Gastroesophageal sphincter (tissue), 4 donors: ENCODE measurements at places on chromosomes 7 and 10.

DNA sequence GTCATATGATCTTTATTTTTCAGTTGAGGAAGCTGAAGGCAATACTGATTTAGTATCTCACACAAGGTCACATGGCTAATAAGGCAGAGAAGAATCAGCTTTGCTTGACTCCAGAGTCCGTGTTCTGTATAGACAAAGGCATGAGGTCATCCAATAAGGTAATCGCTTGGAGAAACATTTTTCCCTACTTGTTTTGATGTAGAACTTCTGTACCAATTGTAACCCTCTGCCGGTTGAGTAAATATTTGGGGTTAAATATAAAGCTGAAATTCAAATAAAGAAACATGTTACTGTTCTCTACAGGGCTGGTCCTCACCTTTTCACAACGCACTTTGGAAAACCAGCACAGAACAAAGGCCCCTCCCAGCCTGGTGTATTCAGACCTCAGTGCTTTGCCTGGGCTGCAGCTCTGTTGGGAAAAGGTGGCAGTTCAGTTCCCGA is 83.0 kb upstream of the INSYN2A start:
- no peak for ATAC-seq

- peak; percentile 91 for ATAC-seq
Measured at GRCh38 chr10:10977226-10977956, 40.3 kb upstream of the CELF2 start.

GRCh38 chr10:1119027-1119426 is 62.8 kb downstream of the WDR37 start:
- ATAC-seq = no peak

DNA sequence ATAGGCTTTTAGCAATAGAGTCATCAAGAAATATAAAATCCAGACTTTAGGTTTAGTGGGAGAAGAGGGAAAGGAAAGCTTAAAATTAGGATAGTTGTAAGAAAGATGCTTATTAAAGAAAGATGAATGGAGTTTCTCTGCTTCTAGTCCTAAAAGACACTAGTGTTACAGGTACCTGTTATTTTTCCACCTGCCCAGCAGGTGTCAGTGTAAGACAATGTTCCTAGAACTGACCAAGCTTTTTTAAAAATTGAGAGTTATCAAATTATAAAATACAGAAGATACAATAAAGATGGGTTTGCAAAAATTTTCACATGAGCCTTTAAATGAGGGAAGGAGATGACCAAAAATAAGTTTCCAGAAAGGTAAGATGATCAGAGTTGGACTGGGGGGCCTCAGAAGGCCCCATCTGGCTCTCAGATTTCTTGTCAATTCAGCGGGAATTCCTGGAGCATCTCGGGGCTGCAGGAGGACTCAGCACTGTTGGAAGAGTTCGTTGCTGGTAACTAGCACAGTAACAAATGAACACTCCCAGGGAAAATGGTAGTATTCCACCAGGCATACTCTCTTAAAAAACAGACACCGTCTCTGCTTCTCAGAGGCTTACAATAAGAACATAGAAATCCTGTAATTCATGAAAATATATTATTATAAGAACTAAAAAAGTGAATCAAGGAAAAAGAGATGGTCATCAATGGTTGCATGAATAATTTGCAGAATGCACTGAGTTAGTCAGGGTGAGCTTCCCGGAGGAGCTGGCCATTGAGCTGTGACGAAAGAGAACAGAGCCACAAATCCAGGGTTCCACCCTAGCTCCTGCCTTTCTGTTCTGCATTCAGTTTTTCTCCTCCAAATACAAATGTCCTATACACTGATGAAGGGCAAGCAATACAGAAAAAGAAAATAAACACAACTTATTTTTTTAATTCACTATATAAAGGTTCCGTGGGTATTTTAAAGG is 71.8 kb upstream of the PIK3CG start:
- ATAC-seq = no peak

GRCh38 chr10:32556783-32557395 is 110.9 kb downstream of the CCDC7 start:
- no peak for ATAC-seq

DNA sequence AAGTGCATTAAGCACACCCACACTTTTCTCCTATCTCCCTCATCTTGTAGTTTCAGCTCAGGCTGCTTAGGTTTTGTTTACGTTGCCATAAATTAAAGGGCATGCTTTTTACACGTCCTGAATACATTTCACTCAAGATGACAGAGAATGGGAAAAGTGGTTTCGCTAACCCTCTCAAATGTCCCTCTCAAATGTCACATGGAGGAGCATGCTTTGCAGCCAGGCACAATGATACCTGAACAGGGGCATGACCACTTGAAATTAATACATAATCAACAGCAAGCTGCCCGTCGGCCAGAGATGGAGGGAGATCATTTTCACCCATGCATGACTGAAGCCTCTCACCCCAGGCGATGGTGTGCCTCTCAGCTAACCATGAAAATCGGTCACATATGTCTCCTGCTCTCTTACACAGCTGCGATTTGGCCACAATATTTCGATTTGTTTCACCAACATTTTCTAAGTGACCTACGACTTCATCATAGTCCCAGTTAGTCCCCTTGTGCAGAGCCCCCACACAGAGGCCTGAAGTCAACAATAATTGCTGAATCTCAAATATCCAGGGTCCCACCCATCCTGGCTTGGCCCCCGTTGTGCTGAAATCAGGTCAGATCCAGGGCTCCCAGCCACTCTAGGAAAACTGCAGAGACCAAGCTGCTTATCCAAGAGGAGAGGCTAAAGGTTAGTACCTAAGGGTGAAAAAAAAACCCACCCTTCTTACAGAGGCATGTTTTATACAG is 373.9 kb upstream of the NFE2L3 start:
- no peak for ATAC-seq

DNA sequence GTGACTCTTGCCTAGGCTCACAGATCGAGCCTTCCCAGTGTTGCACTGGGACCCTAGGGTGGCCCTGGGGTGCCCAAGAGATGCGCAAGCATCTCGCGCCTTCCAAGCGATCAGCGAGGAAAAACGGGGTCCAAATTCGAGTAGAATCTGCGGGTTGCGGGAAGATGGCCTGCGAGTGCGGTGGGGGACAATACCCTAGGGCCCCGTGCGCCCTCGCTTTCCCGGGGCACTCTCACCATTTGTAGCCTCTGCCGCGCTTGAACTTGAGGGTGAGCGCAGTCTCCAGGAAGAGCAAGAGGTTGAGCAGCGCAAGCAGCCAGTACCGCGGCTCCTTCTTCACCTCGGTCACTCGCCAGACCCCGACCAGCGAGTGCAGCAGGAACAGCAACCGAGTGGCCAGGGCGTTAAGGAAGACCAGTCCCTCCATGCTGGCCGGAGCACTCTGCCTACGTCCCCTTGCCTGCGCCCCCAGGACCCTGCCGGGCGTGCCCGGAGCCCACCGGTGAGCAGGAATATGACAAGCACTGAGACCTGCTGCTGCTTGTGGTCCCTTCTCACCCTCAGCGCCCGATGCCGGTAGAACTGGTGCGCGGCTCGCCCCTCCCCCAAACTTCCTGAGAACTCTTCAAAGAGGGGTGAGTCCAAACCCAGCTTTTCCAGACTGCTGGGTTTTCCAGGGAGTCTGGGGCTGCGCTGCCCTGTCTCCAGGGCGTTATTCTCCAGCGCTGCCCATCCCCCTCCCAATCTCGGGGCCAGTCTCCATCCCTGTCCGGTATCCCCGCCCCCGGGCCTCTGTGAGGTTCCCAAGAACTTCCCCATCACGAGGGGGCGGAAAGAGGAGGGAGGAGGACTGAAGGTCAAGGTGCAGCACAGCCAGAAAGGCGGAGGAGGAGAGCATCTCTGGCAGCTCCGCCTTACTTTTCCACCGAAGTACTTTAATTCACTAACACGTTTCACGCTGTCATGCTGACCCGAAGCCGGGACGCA is at the start of gene TMEM26:
TMEM26 (minus strand) TSS at position 727 of the 987 bp plus-strand sequence; CDS start at position 427, 300 bp downstream.
- peak; percentile 43 for ATAC-seq

GRCh38 chr7:38410056-38410455 is 136.6 kb upstream of the TARP start:
- no peak for ATAC-seq

GRCh38 chr7:136664537-136664936 is 203.9 kb upstream of the CHRM2 start:
- no peak for ATAC-seq

- no peak for ATAC-seq
Measured at GRCh38 chr10:117551330-117552155, 9.0 kb downstream of the EMX2 start.

- no peak for ATAC-seq
Measured at GRCh38 chr7:25173184-25173583, 48.1 kb upstream of the CYCS start.

DNA sequence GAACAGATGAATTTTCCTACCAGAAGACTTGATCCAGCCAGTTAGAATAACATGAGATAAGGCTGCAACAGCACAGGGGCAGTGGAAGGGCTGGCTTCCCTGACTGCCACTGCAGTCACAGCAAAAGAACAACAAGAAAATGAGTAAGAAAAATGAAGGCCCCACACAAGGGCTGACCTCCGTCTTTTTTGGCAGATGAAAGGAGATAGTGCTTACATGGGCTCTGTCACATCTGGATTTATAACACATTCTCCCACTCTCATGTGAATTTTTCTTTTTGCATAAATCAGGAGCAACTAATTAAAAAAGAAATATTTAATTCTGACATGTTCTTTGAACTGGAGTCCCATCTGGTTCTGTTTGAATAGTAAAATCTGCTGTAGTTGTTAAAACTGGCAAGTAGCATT is 99.6 kb downstream of the NRP1 start:
- ATAC-seq = no peak

GRCh38 chr10:52316001-52316400 is 1.9 kb downstream of the DKK1 start:
- no peak for ATAC-seq

DNA sequence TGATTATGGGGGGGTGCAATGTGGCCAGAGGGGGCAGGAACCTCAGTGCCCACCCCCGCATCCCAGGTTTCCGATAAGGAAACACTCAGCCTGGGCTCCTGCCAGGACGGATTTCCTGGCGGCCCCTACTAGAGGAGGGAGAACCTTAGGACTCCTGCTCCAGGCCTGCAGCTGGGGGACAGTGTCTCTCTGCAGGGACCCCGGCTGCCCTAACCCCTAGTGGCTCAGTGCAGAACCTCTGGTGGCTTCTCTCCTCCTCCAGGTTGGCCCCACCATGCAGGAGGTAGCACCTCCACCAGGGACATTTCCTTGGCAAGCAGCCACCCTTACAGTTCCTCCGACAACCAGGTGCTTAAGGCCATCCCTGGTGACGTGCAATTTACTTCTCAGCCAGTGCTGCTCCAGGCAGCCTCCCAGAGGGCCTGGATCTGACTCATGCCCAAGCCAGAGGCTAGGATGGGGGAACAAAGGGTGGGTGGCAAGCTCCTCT is 31.9 kb downstream of the SH2B2 start:
- no peak for ATAC-seq

DNA sequence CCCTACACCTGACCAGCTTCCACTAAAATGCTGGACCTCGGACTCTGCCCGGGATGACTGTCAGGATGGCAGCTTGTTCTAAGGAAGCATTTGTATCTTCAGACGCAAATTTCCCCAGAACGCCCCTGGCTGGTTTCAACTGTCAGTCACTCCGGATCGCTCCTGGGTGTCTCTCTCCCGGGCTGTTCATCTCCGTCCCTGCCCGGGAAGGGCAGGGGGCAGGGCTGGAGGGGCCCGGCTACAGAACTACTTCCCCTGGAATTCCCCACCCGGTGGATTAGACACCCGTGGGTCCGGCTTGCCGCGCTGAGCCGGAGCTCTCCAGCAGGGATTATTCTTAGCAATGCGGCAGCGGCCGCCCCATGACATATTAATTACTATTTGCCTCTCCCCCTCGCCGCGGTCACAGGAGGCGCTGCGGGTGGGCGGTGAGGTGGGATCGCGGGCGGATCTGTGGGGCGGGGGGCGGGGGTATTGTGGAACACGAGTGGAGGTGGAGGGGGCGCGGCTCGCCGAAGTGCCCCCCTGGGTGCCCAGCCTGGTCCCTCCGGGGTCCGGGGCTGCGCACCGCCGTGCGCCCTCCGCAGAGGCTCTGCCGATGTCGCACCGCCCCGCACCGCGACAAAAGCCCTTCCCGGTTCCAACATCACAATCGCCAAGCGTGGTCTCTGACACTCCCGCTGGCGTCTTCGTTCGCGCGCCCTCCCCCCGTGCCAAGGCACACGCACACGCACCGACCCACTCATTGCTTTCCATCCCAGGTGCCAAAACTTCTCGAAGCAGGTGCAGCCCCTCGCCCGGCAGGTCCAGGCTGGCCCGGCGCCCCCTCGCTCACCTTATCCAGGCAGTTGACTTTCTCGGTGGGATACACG is 276.1 kb upstream of the NEBL start:
- ATAC-seq = peak; percentile 16

- ATAC-seq = no peak
Measured at GRCh38 chr7:106273009-106273668, 11.6 kb downstream of the NAMPT start.

- ATAC-seq = peak; percentile 57
Measured at GRCh38 chr7:124784879-124785818, 19.6 kb upstream of the GPR37 start.

DNA sequence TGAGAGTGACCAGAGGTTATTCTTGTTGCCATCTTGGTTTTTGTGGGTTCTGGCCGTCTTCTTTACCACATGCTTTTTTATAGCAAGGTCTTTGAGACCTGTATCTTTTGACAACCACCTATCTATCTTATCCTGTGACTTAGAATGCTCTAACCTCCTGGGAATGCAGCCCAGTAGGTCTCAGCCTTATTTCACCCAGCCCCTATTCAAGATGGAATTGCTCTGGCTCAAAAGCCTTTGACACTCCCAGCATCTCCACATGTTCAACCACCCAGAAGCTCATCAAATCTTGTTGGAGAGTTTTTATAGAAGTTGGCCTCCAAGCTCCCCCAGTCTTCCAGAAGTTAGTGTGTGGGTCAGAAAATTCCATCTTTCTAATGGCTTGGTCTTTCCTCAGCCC is 464.3 kb upstream of the NRP1 start:
- ATAC-seq = no peak

GRCh38 chr7:65798111-65799075 is 74.5 kb upstream of the VKORC1L1 start:
- no peak for ATAC-seq

DNA sequence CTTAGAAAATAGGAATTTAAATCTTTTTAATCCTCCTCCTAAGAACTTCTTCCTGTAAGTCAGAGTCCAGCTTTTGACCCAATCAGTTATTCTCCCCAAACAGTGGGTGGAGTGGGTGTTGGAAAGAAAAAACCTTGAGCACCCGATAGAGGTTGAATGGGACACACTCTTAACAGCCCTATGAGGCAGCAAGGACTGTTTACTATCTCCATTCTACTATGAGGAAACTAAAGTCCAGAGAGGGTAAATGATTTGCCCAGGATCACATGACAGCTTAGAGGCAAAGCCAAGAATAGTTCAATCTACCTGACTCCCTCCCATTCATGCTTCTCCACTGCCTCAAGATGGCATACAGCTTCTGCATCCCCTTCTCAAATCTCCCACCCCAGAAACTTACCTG is 57.6 kb upstream of the SLC35B4 start:
- no peak for ATAC-seq

DNA sequence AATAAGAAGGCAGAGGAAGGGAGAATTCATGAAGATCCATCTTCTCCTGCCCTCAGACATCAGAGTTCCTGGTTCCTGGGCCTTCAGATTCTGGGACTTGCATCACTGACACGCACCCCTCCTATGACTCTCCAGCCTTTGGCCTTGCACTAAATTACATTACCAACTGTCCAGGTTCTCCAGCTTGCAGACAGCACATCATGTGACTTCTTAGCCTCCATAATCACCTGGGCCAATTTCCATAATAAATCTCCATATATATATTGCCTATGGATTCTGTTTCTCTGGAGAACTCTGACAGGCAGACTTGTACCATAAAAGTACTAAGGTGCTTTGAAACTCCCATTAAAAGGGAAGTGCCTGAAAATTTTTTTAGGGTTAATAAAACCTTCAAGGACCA is 23.2 kb downstream of the RSU1 start:
- ATAC-seq = no peak
